ENCODE measurements at places on chromosomes 13 and 19. TPM values are rescaled to one million over a fixed set of nuclear protein-coding genes. Genes with fewer than 3 reads are reported as not detected.

The FKRP gene
- total RNA-seq = 40.6 TPM

The BRSK1 gene
- total RNA-seq = 46.0 TPM

The IRGC gene
- not detected for total RNA-seq

The KIR2DL4 gene
- total RNA-seq = not detected

The ARL11 gene
- 0.20 TPM for total RNA-seq

The HIPK4 gene
- total RNA-seq = 0.20 TPM

The PSG2 gene
- not detected for total RNA-seq

The ZNF709 gene
- total RNA-seq = 8.1 TPM

The OR7E24 gene
- not detected for total RNA-seq

The SELENOV gene
- 0.78 TPM for total RNA-seq

The UBE2L5 gene
- total RNA-seq = not detected

The NRTN gene
- 2.8 TPM for total RNA-seq

Data from mesothelial cell of epicardium (in vitro differentiated cells).